ENCODE measurements at places on chromosomes 1 and 21.

DNA sequence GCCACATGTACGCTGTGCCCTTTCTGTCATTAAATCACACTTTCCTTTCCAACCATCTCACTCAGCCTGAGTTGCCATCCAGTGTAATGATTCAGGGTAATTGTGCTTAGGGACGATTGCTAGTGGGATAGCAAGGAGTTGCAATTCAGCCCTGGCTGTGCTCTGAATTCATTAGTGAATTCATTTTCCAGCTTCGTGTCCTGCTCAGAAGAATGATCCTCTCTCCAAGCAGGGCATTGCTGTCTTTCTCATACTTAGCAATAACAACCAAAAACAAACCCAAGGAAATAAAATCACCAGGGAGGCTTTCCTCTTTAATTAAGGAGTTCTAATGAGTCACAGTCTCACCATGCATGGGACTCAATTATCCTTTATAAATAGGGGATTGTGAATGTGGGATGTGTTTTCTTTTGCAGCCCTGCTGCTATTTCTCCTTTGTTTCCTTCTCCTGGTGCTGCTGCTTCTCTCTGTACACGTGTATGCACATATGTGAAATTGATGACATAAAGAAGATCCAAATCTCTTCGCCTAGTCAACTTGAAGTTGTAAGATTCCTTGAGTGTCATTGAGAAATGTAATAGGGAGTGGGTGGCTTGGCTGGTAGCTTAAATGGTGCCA lies 167.0 kb downstream of the TSEN15 start:
- no peak for DNase-seq

GRCh38 chr1:223500560-223501425 lies 107.6 kb downstream of the CCDC185 start:
- peak; percentile 21 for DNase-seq

DNA sequence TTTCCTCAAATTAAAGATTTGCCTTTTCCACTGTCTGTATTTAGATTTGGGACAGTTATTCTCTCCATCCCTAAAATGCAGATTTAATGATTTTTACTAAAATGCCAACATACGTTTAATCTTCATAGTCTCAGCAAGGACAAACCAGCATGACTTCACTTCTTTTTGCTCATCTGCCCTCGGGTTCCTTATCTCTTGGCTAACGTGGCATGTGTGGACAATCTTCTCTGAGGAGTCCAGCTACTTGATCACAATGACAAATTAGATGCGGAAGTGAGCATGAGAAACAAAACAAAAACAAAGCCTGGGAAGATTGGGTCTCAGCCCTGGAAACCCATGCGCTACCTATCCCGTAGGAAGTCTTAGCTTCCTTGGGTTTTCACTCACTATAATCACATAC lies 1.0 kb downstream of the MRAP start:
- DNase-seq: no peak

DNA sequence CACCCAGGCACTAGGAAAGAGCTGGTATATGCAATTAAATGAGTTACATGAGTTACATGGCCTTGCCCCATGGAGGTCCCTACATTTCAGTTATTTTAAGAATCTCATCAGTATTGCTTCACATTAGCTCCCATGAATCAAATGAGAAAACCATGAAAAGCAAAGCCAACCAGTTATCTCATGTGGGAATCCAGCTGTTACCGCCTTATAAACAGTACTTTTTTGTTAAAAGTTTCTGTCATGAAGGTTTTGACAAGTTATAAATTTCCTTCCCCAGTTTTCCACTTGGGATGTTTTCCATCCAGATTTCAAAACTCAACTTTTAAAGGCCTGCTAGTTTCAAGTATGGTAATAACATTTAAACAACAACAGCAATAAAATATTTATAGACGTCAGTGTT lies 544.8 kb downstream of the NUF2 start:
- no peak for DNase-seq

DNA sequence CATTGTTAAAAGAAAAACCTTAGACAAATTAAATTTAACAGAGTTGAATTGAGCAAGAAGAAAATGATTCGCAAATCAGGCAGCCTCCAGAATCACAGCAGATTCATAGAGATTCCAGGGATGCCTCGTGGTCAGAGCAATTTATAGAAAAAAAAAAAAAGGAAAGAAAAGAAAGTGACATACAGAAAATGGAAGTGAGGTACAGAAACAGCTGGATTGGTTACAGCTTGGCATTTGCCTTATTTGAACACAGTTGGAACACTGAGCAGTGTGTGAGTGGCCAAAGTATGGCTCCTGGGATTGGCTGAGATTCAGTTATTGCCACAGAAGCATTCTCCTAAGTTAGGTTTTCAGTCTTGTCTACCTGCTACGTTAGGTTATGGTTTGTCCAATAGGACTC lies 9.1 kb upstream of the C21orf91 start:
- no peak for DNase-seq

GRCh38 chr1:99110140-99111041 lies 105.7 kb upstream of the PLPPR5 start:
- DNase-seq: no peak

All from amniotic stem cell (primary cell).